ENCODE measurements at places on chromosomes 2 and 18. TPM values are rescaled to one million over a fixed set of nuclear protein-coding genes. Genes with fewer than 3 reads are reported as not detected.

DNA sequence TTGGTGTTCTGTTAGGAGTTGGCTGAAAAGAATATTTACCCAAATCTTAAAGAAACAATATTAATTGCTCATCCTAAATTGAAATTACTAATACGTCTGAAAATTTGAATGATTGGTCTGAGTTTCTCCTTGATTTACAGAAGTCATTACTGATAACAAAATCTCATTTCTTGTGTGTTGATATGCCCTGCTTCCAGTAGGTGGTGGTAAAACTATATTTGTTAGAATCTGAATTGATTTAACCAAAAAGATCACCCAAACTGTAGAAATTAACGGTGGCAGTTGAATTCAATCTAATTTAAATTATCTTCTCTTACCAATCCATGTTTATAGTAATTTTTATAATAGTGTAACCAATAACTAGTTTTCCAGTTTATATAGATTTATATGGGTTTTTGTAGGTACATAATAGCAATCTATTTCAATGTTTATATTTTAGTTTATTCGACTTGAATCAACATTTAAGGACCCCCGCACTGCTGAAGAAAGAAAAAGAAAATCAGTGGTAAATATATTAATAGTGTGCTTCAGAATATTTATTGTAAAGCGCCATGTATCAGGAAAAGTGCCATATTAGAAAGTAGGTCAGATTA lies 38.3 kb downstream of the PAPOLG start:
- peak; percentile 44 for DNase-seq

DNA sequence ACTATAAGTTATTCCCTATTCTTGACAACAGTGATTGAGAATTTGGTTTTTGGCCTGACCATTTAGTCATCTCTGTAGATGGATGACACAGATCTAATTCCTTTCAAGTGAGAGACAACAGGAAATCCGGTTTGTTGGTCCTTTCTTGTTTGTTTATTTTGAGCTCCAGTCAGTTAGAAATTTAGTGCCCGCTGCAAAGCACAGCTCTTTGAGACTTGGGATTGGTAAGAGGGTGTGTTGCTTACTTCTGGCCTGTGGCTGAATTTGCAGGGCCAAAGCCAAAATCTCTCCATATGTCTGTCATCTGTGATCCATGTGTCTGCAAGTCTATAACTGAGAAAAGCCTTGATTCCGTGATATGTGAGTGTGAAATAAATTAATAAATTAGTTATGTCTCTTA lies 74.3 kb downstream of the BIN1 start:
- DNase-seq: no peak

GRCh38 chr18:58682429-58683069 lies 11.3 kb downstream of the MALT1 start:
- DNase-seq: peak; percentile 12

DNA sequence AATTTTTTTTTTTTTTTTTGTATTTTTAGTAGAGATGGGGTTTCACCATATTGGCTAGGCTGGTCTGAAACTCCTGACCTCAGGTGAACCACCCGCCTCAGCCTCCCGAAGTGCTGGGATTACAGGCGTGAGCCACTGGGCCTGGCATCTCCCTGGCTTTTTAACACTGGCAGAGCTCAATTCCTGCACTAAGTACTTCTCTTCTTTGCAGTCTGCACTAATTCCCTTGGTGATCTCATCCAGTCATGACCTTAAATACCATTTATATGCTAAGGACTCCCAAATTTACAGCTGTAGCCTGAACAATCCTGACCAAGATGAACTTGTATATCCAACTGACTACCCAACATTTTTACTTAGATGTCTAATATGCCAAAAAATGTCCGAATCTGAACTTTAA lies 10.2 kb downstream of the PREPL start:
- no peak for DNase-seq

DNA sequence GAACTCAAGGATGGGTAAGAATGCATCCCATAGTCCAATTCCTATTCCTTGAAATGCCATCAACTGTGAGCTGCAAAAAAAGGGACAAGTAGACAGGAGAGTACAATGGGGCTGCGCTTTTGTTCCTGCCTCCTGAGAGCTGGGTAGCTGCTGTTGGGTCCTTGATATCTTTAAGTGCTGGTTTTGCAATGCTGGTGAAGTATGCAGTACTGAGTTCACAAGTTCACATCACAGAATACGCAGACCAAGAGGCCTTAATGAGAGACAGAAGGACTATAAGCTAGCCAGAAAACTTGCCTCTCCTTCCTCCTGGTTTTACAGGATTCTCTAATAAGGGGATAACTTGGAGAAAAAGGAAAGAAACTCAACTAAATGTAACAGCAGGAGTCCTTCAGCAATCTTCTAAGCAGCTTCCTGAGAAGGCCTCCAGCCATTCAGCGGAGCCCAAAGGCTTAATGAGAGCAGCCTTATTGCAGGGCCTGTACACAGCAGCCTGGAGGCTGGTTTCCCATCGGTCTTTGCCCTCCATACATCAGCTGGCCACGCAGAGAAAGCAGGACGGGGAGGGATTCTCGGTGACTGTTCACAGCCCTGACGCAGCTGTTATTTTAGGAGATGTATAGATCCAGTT lies 293.1 kb downstream of the CDCA7 start:
- DNase-seq: no peak

RAPGEF4 gene
- total RNA-seq: not detected

POTEC gene
- total RNA-seq: not detected

All from G401 (cell line).